Fibroblast of skin of right quadriceps (primary cell): ENCODE measurements at places on chromosomes 5 and 9.

DNA sequence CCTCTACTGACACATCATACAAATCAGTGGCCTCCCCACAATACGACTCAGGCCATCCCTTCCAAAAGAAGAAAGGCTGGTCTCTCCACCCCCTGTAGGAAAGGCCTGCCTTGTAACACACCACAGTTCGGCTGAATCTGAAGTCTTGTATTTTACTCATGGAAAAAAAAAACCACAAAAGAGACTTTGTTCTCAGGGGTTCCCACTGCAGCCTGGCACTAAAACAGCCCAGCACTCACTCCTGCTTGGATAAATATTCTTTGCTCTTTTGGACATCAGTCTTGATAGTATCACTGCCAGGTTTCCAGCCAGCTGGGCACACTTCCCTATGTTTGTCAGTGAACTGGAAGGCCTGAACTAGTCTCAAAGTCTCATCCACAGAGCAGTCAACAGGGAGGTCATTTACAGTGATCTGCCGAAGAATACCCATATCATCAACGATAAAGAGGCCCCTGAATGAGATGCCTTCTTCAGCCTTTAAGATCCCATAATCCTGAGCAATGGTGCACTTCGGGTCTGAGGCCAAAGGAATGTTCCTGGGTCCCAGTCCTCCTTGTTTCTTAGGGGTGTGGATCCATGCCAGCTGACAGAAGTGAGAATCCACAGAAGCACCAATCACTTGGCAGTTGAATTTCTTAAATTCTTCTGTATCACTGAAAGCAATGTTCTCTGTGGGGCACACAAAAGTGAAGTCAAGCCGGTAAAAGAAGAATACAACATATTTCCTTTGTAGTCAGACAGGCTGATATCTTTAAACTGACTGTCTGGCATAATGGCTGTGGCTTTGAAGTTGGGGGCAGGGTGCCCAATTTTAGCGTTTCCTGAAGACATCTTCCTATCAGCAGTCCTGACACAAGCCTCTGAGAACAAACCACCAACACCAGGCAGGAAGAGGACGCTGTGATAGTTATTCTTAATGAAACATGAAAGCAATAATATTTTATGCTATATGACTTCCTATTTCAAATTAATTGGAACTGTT lies 198.1 kb downstream of the LURAP1L start:
- no peak for DNase-seq

GRCh38 chr9:127130661-127131538 lies 8.5 kb upstream of the ANGPTL2 start:
- peak; percentile 94 for DNase-seq

DNA sequence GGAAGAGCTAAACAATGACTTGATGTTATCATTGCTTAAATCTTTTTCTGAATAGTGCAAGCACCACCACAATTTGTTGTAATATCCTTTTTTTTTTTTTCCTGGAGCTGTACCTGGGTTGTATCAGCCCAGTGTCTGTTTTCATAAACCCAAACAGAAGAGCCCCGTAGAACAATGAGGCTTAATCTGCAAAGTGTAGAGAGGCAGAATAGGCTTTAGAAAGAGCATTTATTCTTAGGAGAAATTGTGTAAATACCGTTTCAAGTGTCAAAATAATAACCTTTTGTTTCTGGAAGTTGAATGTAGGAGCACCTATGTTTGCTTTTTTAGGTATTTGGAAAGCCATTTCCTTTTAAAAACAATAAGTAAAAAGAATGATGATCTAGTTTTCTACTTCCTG lies 26.4 kb downstream of the RGS7BP start:
- DNase-seq: no peak

DNA sequence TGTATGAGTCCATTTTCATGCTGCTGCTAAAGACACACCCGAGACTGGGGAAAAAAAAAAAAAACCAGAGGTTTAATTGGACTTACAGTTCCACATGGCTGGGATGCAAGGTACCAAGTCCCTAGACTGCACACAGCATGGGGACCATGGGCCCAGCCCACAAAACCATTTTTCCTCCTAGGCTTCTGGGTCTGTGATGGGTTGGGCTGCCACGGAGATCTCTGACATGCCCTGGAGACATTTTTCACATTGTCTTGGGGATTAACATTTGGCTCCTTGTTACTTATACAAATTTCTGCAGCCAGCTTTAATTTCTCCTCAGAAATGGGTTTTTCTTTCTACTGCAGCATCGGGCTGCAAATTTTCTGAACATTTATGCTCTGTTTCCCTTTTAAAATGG lies 340.3 kb upstream of the NUDT12 start:
- DNase-seq: no peak

DNA sequence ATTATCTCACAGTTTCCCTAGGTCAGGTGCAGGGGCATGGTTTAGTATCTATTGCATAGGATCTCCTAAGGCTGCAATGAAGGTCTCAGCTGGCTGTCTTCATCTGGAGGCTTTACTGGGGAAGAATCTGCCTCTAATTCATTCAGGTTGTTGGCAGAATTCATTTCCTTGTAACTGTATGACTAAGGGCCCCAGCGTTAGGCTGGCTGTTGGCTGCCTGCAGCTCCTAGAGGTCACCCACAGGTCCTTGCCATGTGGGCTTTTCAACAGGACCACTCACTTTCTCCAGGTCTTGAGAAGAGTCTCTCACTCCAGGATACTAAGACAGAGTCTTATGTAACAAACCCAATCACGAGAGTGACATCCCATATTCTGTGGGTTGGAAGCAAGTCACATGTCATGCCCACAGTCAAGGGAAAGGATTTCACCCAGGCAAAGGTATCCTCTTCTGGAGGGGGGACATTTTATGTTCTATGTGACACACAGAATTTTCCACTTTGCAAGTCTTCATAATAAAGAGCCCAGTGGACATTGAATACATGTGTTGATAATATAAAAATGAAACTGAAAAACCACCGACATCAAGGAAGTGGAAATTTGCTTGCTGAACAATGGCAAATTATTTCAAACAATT lies 38.2 kb downstream of the HMHB1 start:
- no peak for DNase-seq

DNA sequence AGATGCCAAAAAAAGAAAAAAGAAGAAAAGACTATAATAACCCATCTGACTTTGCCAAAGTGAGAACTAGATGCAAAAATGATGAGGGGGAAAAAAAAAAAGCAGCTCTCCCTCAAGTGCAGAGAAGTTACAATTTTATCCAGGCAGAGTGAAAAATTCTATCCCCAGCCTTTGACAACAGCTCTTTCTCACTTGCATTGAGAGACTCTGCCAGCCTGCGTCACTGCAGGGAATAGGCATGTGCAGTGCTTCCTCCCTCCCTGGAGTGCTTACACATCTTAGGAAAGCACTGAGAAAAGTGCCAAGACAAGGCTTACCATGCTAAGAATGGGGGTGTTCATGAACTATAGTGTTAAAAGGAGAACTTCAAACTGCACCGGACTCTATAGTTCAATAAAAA lies 418.6 kb upstream of the TYRP1 start:
- no peak for DNase-seq

DNA sequence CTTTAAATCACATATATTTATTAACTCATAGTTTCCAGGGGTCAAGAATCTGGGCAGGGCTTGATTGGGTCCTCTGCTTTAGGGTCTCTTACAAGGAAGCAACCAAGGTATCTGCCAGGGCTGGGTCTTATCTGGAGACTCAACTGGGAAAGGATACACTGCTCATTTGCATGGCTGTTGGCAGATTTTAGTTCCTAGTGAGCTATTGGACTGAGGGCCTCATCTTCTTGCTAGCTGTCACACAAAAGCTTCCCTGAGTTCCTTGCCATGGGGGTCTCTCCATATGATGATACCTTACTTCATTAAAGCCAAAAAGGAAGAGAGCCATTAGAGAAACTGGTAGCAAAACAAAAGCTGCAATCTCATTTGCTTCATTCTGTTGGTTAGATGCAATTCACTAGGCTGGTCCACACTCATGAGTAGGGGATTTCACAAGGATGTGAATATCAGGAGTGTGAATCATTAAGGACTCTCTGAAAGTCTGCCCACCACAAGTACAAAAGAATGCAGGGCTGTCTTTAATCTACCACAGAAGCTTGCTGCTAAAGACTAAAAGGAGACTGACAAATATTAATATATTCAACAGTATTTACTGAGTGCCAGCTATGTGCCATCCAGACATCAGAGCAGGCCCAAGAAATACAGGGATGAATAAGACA lies 42.0 kb upstream of the TIMD4 start:
- DNase-seq: peak; percentile 47

GRCh38 chr5:74412066-74412465 lies 228.5 kb downstream of the ENC1 start:
- DNase-seq: no peak
